ENCODE measurements at places on chromosomes 11 and 22. TPM values are rescaled to one million over a fixed set of nuclear protein-coding genes. Genes with fewer than 3 reads are reported as not detected.

DNA sequence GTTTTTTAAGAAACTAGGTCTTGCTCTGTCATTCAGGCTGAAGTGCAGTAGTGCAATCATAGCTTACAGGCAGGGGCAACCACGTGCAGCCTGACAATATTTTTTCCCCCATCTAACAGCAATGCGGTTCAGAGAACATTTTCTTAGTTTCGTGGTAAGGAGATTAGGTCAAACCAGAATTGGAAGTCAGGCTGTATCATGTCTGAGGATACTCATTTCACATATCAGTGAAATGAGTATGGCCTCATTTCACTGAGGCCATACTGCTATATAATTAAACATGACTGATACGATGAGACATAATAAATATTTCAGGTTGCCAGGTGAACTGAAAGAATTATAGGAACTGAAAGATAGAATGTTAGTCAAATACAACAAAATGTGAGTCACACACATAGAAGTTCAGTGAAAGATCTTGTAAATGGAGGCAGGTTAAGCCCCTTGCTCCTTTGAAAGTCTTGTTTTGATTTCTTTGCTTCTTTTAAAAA is 32.5 kb upstream of the IZUMO1R start:
- no peak for DNase-seq
- H3K27ac ChIP-seq, result no peak overlapping the region
- no peaks in the 10 kb centered on the region for H3K4me1 ChIP-seq
- no peaks in the 10 kb centered on the region for H3K27me3 ChIP-seq

GRCh38 chr22:42269432-42270175 is 849 bp downstream of the TCF20 start:
- H3K36me3 ChIP-seq, result no peaks in the 10 kb centered on the region
- peak overlapping the region; percentile 96 for H3K4me3 ChIP-seq
- DNase-seq, result peak; percentile 85
- H3K27me3 ChIP-seq, result no peaks in the 10 kb centered on the region

GRCh38 chr11:43948341-43949225 is 6.1 kb downstream of the C11orf96 start:
- H3K4me1 ChIP-seq, result no peaks in the 10 kb centered on the region
- H3K4me3 ChIP-seq, result no peak overlapping the region
- H3K36me3 ChIP-seq, result no peaks in the 10 kb centered on the region
- H3K27ac ChIP-seq, result no peak overlapping the region
- no peak for DNase-seq

DNA sequence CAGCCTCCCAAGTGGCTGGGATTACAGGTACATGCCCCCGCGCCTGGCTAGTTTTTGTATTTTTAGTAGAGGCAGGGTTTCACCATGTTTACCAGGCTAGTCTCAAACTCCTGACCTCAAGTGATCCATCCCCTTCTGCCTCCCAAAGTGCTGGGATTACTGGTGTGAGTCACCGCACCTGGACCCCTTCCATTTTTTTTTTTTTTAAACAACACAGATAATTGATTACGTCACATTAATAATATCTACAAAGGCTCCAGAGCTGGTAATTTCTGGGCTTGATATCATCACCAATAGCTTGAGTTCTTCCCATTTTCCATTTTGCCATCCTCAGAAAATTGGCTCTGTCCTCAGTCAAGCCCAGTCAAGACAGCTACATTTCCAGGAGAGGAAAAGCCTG is 7.2 kb downstream of the TTLL1 start:
- no peaks in the 10 kb centered on the region for H3K36me3 ChIP-seq
- DNase-seq, result no peak
- H3K27ac ChIP-seq, result no peak overlapping the region
- H3K27me3 ChIP-seq, result no peaks in the 10 kb centered on the region
- peaks cover 7% of the 10 kb centered on the region for H3K4me1 ChIP-seq

- peaks cover 41% of the 10 kb centered on the region for H3K4me1 ChIP-seq
- no peaks in the 10 kb centered on the region for H3K27me3 ChIP-seq
- H3K27ac ChIP-seq, result no peak overlapping the region
- no peak overlapping the region for H3K4me3 ChIP-seq
- no peaks in the 10 kb centered on the region for H3K36me3 ChIP-seq
- DNase-seq, result no peak
Measured at GRCh38 chr22:30247974-30248373, 1.4 kb upstream of the LIF start.

The CREB3L1 gene
- total RNA-seq, result 20.3 TPM

DNA sequence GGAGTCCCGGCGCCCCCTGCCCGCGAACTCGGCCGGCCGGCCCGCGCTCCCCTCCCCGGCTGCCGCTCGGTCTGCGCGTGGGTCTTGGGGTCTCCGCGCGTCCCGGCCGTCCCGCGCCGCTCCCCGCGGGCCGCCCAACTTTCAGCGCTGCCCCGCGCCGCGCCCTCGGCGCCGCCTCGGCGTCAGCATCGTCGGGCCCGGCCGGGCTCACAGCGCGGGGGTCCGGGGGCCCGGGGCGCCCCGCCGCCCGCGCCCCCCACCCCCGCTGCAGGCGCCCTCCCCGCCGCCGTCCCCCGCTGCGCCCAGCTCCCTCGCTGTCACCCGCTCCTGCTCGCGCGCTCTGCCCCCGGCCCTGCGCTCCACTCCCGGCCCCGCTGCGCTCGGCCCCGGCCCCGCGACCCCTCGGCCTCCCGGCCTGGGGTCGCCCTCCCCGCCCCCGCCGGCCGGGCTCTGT is at the start of gene KCNJ4:
Gene KCNJ4, minus strand, starts transcription at position 124 of the 454 bp plus-strand sequence. CDS start 27,067 bp downstream, outside the sequence.
- H3K27me3 ChIP-seq, result peaks cover 43% of the 10 kb centered on the region
- H3K36me3 ChIP-seq, result no peaks in the 10 kb centered on the region
- no peaks in the 10 kb centered on the region for H3K4me1 ChIP-seq
- no peak within 1 kb of the TSS for H3K27ac ChIP-seq
- peak within 1 kb of the TSS; percentile 45 for H3K4me3 ChIP-seq

GRCh38 chr11:72634472-72635095 is 39.6 kb downstream of the PDE2A start:
- no peak for DNase-seq
- H3K36me3 ChIP-seq, result no peaks in the 10 kb centered on the region

- no peak overlapping the region for H3K4me3 ChIP-seq
- H3K4me1 ChIP-seq, result no peaks in the 10 kb centered on the region
- no peak for DNase-seq
- no peak overlapping the region for H3K27ac ChIP-seq
- H3K27me3 ChIP-seq, result no peaks in the 10 kb centered on the region
Measured at GRCh38 chr11:44868455-44869421, 81.9 kb downstream of the TP53I11 start.

GRCh38 chr11:76241243-76242000 is 35.1 kb upstream of the WNT11 start:
- H3K27ac ChIP-seq, result no peak overlapping the region
- no peaks in the 10 kb centered on the region for H3K27me3 ChIP-seq
- no peak overlapping the region for H3K4me3 ChIP-seq

The CDC45 gene
- 6.5 TPM for total RNA-seq

GRCh38 chr22:38925571-38926041 is 31.8 kb upstream of the APOBEC3A start:
- H3K27ac ChIP-seq, result peak overlapping the region; percentile 33
- no peak for DNase-seq
- no peaks in the 10 kb centered on the region for H3K36me3 ChIP-seq
- H3K4me1 ChIP-seq, result peaks cover 32% of the 10 kb centered on the region

- H3K27me3 ChIP-seq, result no peaks in the 10 kb centered on the region
- H3K36me3 ChIP-seq, result no peaks in the 10 kb centered on the region
- no peak for DNase-seq
- peak overlapping the region; percentile 91 for H3K27ac ChIP-seq
- H3K4me1 ChIP-seq, result peaks cover 70% of the 10 kb centered on the region
- no peak overlapping the region for H3K4me3 ChIP-seq
Measured at GRCh38 chr11:61152816-61153592, 8.2 kb downstream of the VPS37C start.

The KLHDC7B gene
- total RNA-seq, result 0.92 TPM

DNA sequence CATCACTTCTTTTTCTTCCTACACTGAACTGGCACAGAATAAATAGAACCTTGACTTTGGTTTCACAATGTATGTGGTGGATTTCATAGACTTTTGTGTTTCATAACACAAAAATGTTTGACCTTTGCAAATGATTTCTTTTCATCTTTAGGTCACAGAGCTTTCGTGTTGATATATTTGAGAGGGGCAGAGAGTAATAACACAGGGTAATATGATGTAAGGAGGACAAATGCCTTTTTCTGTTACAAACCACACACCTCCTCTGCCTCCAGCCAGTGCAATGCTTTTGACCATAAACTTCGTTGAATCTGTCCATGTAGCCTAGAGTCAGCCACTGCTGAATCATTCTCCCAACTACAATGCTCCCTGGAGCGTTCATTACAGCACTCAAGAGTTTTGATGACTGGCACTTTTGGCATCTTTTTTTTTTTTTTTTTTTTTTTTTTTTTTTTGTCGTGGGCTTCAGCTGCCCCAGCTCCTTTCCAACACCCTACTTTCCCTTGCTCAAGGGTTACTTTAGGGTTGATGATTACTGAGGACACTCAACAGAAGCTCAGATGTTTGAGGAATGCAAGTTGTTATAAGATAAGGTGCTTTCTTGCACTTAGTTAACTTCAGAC is 11.4 kb upstream of the CAT start:
- no peak overlapping the region for H3K4me3 ChIP-seq
- peak; percentile 63 for DNase-seq
- no peaks in the 10 kb centered on the region for H3K27me3 ChIP-seq
- no peaks in the 10 kb centered on the region for H3K36me3 ChIP-seq

GRCh38 chr22:24515027-24515338 is 19.9 kb downstream of the UPB1 start:
- no peaks in the 10 kb centered on the region for H3K27me3 ChIP-seq
- DNase-seq, result no peak
- H3K27ac ChIP-seq, result no peak overlapping the region
- no peak overlapping the region for H3K4me3 ChIP-seq
- H3K4me1 ChIP-seq, result peaks cover 29% of the 10 kb centered on the region
- H3K36me3 ChIP-seq, result no peaks in the 10 kb centered on the region

GRCh38 chr11:58530236-58530635 is 22.3 kb upstream of the OR5B21 start:
- H3K36me3 ChIP-seq, result no peaks in the 10 kb centered on the region
- H3K4me3 ChIP-seq, result no peak overlapping the region
- H3K27ac ChIP-seq, result no peak overlapping the region
- H3K27me3 ChIP-seq, result no peaks in the 10 kb centered on the region
- no peak for DNase-seq

GRCh38 chr11:45538363-45538762 is 127.1 kb downstream of the CHST1 start:
- peaks cover 5% of the 10 kb centered on the region for H3K27me3 ChIP-seq
- H3K4me3 ChIP-seq, result no peak overlapping the region
- H3K36me3 ChIP-seq, result no peaks in the 10 kb centered on the region
- no peak overlapping the region for H3K27ac ChIP-seq
- DNase-seq, result no peak

DNA sequence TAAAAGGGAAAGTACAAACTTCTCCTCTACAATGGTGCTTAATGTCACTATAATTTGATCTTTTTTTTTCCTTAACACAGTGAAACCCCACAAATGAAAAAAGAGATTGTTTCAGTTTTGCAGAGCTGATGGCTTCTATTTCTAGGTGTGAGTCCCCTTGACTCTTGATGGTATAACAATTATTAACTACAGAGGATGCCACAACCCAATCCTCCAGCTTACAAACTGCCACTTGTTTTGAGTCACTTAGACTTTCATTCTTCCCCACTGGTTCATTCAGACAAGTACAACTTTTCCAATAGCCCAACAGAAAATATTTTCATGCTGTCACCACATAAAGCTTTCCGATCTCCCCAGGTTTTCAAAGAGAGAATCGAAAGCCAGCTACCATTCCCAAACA is 812.2 kb downstream of the LRRC4C start:
- no peak overlapping the region for H3K4me3 ChIP-seq
- DNase-seq, result no peak
- H3K36me3 ChIP-seq, result no peaks in the 10 kb centered on the region
- H3K27ac ChIP-seq, result no peak overlapping the region

DNA sequence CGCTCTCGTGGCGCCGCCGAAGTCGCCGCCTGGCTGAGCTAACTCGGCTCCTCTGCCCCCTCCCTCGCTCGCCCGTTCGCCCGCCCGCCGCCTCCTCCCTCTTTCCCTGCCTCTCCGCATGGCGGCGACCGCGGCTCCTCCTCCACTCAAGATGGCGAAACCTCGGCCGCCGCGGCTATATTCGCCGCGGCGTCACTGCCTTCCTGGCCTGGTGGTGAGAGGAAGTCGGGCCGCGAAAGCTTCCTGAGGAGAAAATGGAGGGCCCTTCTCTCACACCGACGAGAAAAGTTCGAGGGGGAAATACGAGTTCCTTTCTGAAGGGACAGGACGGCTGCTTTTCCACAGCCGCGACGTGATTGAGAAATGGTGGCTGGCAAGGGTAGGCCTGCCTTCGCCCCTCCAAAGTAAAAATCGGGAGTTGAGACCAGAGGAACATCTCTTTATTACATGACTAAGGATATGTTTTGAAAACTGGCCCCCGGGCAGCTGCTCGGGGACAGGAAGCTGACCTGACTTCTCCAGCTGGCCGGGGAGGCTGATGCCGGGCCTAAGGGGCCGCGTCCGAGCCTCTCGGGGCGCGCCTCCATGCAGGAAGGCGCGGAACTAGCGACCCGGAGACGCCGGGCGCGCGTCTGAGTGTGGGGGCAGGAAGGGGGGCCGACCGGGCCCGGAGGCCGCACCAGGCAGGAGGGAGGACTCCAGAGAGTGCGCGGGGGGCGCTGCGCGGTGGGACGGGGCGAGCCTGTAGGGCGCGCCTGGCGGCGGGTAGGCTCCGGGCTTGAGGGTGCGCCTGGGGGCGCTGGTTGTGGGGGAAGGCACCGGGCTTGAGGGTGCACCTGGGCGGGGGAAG is at the start of gene DDX6:
Gene DDX6, minus strand, starts transcription at position 54 of the 850 bp plus-strand sequence. CDS start 4,913 bp downstream, outside the sequence.
- H3K27me3 ChIP-seq, result no peaks in the 10 kb centered on the region
- peak; percentile 94 for DNase-seq
- H3K36me3 ChIP-seq, result no peaks in the 10 kb centered on the region
- peak within 1 kb of the TSS; percentile 94 for H3K4me3 ChIP-seq
- H3K4me1 ChIP-seq, result peaks cover 27% of the 10 kb centered on the region
- peak within 1 kb of the TSS; percentile 100 for H3K27ac ChIP-seq

DNA sequence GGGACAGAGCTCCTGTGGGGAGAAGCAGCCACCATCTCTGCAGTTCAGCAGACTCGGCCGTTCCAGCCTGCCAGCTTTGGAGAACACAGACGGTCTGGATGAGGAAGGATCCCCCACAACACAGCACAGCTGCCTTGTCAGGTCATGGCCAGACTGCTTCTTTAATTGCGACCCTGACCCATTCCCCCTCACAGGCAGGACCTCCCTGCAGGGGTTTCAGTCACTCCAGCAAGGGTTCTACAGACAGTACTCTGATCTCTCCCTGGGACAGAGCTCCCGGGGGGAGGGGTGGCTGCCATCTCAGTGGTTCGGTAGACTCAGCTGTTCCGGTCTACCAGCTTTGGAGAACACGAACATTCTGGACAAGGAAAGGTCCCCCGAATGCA is 173.5 kb downstream of the TTC28 start:
- no peaks in the 10 kb centered on the region for H3K36me3 ChIP-seq
- no peak overlapping the region for H3K4me3 ChIP-seq
- no peak for DNase-seq
- no peaks in the 10 kb centered on the region for H3K27me3 ChIP-seq
- H3K27ac ChIP-seq, result no peak overlapping the region

The TMEM86A gene
- total RNA-seq, result 1.7 TPM

Data from hepatocyte (in vitro differentiated cells).